ENCODE measurements at places on chromosomes 5 and 9.
A peak's percentile ranks its signal among the peaks of the same experiment; 100 is the strongest.

DNA sequence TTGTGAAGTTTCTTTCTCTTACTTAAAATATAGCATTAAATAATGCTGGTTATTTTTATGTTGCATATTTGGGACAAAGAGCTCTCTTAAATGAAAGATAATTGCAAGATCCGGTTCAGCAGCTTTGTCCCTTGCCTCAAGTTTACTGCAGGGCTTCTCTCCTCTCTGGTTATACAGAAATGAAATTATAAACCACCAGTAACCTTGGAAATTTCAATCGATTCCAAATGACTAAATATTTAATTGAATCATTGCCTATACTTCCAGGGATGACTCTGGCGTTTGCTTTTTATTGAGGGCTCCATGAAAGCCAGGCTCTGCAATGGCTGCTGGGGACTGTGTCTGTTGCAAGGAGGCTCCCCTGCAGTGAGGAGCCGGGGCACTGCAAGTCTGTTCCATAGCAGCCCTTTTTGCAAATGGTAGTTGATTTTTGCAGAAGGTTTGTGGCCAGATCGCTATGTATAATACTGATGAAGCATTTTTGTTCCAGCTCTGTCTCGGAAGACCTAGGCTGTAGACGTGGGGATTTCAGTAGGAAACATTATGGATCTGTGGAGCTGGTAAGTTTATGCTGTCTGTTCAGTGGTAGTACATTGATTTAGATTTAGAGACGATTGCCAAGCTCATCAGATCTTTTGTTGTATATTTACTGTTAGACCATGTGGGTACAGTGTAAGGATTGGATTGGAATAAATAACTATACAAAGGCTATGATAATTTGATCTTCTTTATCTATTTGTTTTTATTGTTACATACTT is at the start of gene GARNL3:
TSS of gene GARNL3 (plus strand) at position 313 of the 758 bp plus-strand sequence. CDS start at position 417, 104 bp downstream.
- DNase-seq: no peak

DNA sequence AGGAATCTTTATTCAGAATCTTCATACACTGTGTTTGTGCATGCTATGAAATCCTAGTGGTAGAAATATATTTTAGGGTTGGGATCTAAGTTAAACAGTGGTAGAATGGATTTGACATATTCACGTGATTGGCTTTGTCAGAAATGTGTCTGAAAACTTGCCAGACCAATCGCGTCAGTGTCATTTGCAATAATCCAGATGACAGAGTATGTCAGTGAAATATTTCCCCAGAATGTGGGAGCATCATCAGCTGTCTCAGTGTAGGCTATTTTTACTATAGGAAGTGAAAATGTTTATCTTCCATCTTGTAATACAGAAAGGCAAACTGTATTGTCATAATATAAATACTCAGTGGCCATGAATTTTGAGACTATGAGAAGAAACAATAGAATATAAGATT is 220.6 kb upstream of the EDIL3 start:
- DNase-seq: no peak

- peak; percentile 87 for DNase-seq
Observed at GRCh38 chr5:68287976-68288706, 72.6 kb downstream of the PIK3R1 start.

GRCh38 chr9:125360601-125361000 is 99.0 kb downstream of the GAPVD1 start:
- DNase-seq: no peak

- DNase-seq: no peak
Observed at GRCh38 chr5:159787837-159788236, 128.4 kb upstream of the ADRA1B start.

DNA sequence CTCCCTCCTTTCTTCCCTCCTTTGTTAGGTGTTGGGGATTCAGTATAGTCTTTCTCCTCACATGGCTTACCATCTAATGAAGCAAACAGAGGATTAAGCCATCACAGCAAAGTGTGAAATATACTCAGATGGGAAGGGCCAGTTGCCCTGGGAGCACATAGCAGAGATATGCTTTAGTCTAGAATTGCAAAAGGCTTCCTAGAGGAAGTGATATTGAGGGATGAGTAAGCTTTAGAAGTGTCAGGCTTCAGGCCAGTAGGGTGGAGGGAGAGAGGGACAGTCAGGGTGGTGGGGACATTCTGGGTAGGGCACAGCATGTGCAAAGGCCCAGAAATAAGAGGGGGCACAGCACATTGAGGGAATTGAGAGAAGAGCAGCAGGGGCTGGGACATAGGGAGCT is 46.2 kb upstream of the GLRA1 start:
- no peak for DNase-seq

DNA sequence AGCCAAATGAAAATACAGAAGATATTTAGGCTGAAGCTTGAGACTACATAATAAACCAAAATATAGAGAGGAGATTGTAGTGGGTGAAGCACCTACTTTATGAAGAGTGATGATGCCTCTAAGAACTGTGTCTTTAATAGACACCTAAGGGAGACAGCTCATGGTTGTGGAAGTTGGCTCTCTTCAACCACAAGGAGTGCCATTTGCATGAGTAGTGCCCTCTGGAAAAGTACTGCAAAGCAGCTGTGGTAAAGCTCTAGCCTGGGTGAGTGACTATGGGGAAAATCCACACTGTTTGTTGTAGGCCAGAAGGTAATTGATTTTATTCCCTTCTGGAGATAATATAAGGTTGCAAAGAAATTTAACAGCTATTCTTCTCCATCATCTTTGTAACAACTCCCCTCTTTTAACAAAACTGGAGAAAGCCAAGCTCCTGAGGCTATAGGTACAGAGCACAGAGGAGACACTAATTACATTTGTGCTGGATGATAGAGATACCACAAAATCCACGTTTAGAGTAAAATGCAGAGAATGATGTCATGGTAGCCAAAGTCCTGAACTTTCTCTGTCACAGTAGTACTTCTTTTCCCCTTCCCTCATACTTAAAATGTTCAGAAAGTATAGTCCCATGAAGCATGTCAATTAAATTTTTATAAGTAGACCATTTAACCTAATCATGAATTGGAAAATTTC is 122.8 kb downstream of the STARD4 start:
- no peak for DNase-seq

DNA sequence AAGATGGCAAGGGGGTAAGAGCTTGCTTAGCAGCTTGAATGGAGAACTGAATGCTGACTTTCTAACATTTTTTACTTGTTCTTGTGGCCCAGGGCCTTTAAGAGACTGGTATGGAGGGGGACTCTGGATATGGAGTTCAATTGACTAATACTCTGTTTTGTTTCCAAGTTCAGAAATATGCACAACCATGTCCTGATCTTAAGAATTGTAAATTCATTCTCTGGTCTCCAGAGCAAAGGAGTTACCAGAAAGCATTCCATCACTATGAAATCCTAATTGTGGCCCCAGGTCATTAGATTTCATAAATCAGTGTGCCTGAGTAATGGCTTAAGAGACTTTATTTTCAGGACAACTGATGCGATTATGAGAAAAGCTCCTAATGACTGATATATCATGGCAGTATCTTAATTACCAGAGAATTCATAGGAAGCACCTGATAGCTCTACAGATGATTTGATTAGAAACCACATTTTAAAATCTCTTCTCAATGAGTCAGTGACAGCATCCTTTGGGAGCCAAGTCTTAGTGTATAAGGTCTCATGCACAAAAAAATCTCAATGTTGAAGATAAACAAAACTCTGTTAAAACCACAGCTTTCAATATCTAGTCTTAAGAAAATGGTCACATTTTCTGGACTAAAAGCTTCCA is 613.6 kb upstream of the KLF4 start:
- DNase-seq: no peak

- DNase-seq: peak; percentile 93
Observed at GRCh38 chr9:21576331-21577189, 94.4 kb upstream of the IFNE start.
